NCI-H187 (cell line): ENCODE measurements at places on chromosomes 11 and 22.

- no peak for DNase-seq
Observed at GRCh38 chr11:12202661-12203310, 92.4 kb downstream of the MICAL2 start.

GRCh38 chr11:34451053-34451452 is 12.3 kb downstream of the CAT start:
- DNase-seq: no peak

GRCh38 chr11:128715691-128716561 is 22.1 kb downstream of the FLI1 start:
- DNase-seq: no peak

DNA sequence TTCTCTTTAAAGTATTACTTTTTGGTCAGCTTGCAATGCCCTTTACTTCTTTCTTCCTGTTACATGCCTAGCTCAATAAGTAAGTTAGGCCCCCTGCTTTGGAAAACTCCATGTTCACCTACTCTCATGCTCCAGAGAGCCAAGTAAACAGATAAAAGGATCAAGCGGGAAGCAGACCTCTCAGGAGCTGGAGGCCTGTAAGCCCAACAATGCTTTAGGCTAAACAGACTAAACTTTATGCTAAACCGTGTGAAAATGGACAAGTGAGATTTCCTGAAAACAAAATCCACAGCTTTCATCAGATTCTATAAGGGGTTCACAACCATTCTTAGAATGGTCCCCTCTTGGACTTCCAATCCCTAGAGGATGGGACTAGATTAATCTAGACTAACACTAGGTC is 40.2 kb downstream of the CELF1 start:
- DNase-seq: no peak

- no peak for DNase-seq
Observed at GRCh38 chr22:38782402-38783094, 11.4 kb downstream of the DNAL4 start.

- no peak for DNase-seq
Observed at GRCh38 chr22:33756508-33756949, 163.7 kb downstream of the LARGE1 start.

GRCh38 chr11:118084247-118084646 is 2.5 kb downstream of the SMIM35 start:
- no peak for DNase-seq

DNA sequence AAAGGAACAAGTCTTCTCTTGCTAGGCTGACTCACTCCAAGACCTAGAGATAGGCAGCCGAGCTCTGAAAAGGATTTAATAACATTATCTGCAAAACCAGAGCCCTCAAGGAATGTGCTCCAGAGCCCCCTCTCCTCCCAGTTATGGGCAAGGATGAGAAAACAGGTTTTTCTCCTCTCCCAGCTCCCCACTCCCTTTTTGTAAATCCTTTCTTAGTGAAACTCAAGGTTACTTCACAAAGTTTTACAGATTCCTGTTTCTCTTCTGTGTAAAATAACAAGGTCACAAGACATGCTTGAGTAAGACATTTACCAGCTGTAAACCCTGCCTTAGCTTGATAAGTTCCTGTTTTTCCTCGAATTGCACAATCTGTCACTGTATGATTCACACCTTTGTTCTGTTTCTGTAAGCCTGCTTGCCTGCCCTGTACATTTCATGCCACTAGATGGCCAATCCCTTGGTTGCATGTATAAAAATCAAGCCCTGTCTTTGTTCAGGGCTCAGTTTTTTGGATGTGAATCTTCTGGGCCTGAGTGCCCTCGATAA is 489.4 kb downstream of the KCNA4 start:
- DNase-seq: no peak

- no peak for DNase-seq
Observed at GRCh38 chr22:39318507-39319283, 728 bp downstream of the RPL3 start.

- DNase-seq: no peak
Observed at GRCh38 chr11:4066910-4067309, 27.7 kb upstream of the RRM1 start.

DNA sequence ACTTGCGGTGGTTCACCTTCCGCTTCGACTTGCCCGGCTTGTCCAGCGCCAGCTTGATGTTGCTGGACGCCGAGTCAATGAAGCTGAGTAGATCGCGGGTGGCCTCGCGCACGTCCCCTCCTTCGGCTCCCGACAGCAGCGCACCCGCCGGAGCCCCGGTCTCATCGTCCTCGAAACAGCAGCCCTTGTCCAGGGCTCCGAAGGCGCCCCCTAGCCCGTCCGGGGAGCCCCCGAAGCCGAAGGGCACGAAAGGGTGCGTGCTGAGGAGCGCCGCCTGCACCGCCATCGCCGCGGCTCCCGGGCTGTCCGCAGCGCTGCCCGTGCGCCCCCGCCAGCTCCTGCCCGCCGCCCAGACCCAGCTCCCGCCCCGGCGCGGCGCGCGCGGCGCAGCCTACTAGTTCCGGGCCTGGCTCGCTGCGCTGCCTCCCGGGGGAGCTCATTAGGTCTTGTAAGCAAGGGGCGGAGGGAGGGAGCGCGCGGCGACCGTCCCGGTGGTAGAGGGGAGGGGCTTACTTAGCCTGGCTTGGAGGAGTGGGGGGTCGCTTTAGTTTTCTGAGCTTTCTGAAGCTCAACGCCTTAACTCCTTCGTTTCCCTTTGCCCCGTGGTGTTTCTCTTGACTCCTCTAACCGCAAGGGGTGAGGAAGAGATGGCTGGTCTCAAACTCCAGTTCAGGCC is at the start of gene FAM181B:
Gene FAM181B, minus strand, starts transcription at position 421 of the 676 bp plus-strand sequence. Its CDS starts 135 bp downstream, at position 286.
- DNase-seq: no peak

DNA sequence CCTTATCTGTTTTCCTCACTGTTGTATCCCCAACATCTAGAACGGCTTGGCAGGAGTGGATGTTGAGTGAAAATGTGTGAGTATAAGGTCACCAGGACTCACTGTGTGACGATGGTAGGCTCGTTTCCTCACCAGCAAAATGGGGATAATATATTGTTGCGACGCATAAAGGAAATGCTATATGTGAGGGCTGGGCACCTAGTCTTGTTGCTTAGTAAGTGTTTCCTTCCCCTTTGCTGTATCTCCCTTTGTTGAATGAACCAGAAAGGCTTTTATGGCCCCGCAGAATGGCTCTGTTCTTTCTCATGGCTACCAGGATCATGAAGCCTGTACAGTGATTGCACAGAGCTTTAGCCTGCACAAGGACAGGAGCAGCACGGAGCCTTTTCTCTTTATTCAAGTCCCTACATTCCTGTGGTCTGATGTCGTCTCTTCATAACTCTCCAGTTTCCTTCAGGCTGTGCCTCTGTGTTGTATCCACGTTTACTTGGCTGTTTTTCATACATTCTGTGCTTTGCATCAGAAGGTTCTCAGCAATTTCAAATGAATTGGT is 5.4 kb downstream of the TNRC6B start:
- no peak for DNase-seq

DNA sequence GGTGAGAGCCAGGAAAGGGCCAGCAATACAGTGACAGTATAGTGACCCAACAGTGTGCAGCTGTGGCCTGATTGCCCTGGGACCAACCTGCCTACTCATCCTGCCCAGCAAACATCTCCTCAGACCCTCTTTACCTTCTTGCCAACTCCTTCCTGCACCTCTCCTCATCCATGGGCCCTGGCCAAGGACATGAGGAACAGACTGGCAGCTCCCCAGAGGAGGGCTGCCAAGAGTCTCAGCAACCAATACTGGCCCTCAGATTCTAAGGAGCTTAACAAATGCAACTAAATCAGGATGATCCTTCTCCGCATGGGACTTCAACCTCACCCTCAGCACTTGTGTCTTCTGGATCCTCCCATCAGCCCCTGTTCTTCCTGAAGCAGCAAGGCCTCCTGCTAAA is 77.0 kb downstream of the RPL27A start:
- DNase-seq: no peak

DNA sequence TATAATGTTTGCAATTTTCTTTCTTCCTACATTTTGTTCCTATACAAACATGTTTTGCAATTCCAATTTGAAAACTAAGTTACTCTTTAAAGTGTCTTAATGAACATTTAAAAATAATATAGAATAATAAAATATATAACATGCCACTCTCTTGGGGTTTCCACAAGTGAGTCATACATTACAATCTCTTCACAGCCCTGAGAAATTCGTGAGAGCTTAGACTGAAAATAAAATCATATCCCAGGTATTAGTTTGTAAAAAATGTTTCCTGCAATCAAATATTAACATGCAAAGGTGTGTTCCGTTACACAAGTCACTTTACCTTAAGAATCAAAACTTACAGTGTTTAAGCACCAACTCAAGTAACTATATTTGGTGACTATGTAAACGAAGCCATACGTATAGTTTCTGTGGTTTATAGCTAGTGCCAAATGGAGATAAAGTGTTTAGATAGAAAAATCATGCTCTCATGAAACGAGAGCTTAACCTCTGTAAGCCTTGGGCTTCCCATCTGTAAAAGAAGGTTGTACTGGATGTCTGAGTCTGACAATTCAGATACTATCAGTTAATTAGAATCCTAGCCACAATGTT is 253.6 kb upstream of the ANO3 start:
- DNase-seq: no peak

DNA sequence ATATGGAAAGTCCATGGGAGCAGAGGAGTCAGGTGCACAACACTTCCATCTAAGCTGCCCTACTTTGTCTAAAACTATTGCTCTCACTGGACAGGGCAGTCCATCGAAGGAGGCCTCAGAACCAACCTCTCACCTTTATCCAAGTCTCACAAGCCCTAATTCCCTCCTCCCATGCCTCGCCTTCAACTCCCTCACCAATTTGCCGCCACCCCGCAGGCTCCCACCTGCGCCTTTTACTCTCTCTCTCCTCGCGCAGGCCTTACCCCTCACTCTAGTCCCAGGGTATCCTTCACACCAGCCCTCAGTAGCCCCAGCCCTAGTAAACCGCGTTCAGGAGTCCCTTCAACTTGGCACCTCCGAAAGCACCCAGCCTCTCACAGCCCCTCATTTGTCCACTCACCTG is 451 bp downstream of the FHIP1B start:
- DNase-seq: no peak

DNA sequence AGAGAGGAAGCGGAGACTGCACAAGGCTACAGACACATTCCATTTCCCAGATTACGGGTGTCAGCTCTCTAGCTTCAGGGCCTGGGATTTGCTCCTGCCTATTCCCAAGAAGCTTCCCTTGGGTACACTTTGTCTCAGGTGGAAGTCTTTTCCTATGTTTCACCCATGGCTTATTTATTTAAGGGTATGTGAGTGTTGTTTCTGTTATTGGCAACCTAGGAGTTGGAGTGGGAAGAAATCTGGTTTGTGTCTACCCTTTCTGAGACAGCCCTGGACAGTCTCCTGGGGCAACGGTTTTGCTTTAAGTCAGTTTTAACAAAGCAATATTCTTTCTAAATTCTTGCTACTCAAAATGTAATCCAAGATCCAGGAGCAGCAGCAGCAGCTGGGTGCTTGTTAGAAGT is 127.0 kb downstream of the MICAL2 start:
- no peak for DNase-seq

- DNase-seq: no peak
Observed at GRCh38 chr11:35815556-35816315, 128.1 kb upstream of the LDLRAD3 start.

- no peak for DNase-seq
Observed at GRCh38 chr22:38327805-38328204, 10.6 kb upstream of the CSNK1E start.

DNA sequence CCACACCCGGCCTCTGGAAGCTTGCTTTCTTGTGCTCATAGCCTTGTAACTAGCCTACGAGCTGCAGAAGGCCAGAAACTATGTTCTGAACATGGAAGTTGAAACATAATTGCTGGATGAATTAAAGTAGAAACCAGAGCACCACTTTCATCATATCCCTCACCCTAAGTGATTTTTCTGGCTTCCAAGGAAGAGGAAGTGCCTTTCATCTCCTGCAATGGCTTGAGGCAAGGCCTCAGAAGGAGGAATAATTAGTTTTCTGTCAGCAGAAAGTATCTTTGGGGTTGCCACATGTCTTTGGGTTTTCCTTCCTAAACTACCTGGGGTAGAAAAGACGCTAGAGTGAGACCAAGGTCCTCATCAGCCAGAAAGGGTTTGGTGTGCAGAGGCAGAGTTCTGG is 14.5 kb downstream of the RPL27A start:
- DNase-seq: no peak

DNA sequence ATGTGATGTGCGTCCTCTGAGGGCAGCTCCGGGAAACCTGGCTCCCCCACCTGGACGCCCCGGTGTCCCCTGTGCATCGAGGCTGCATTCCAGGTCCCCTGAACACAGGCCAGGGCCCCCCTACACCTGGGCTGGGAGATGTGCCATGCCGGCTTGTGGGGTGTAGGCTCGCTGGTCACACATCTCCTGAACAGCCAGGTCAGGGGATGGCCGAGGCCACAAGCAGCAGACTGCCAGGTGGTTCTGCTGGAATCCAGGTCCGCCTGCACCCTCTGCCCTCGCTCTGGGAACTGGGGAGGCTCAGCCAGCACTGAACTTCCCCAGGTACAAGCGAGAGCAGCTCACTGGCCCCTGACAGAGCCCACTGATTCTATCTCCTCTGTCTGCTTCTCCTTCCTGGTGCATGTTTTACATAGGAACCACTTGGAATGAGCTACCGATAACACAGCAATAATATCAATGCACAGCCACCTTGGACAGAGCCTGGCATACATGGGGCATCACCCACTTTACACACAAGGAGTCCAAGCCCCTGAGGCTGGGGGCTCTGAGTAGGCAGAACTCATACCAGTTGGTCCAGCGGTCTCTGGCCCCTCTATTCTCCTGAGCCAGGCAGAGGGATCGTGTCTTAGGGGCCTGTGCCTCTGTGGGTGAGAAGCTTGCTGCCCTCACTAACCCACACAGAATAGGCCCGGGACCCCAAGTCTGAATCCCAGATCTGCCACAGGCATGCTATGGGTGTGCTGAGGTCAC is 46.8 kb downstream of the TBX1 start:
- no peak for DNase-seq

- DNase-seq: no peak
Observed at GRCh38 chr11:63909591-63910506, 7.1 kb downstream of the RCOR2 start.

DNA sequence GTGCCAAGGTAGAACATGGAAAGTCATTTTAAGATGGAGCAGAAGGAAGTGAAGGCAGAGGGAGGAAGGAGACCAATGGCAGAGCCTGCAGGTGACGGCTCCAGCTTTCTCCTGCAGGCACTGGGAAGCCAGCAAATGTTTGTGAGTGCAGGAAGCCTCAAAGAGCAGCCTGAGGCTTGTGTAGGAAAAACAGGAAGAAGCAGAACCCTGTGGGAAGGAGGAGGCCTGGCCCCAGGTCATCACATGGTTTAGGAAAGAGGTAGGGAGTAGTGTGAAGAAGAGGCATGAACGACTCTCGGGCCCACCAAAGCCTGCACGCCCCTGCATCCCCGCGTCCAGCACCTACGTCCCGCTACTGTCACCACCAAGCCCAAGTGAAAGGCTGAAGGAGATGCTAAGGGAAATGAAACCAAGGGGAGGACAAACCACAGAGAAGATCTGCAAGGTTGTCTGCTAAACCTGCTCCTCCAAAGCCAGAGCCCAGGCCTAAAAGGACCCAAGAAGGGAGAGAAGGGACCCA is 151.5 kb downstream of the CHST1 start:
- DNase-seq: no peak

- DNase-seq: no peak
Observed at GRCh38 chr22:29635734-29636357, 32.4 kb downstream of the NF2 start.
